ENCODE measurements at places on chromosomes 1 and 21.

GRCh38 chr1:168348146-168348709, 67.6 kb downstream of the TBX19 start:
- DNase-seq: no peak

GRCh38 chr1:91501971-91502671, 1.5 kb downstream of the CDC7 start:
- no peak for DNase-seq

DNA sequence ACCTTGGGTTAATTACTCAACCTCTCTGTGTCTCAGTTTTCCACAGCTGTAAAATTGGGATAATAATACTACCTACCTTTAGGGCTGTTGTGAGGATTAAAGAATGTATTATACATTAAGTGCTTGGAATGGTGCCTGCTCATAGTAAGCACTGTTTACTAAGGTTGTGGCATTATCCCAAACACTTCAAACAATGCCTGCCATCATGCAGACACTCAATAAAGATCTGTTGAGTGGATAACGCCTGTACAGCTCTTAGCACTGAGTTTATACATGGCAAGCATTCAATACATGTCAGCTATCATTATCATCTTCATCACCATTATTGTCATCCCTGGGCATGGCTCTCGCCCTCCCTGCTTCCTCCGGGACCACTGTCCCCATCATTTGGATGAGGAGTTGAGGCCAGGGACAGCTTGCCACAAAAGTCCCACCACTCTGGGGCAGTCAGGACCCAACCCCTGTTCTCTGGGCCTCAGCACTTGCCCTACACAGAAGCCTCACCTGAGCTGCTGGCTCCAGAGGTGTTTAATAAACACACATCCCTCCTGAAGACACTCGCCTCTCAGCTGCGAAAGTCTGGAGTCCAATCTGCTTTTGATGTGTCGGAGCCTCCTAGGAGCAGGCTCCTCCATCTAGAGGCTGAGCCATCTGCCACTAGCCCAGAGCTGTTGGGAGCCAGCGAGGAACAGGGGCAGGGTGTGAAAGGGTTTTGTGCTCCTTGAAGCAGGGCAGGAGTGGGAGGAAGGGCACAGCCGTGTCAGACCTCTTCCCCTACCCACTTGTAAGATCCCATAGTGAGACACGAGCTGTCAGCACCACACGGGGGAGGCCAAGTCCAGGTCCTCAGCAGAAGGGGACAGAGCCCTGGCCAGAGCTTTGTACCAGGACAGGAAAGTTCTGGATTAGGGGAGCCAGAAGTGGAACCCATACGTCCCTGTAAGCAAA, 80.9 kb upstream of the ZC3H12A start:
- DNase-seq: no peak

- no peak for DNase-seq
Observed at GRCh38 chr1:44630116-44630515, 44.2 kb downstream of the TMEM53 start.

- no peak for DNase-seq
Observed at GRCh38 chr1:53545663-53546408, 86.6 kb downstream of the DMRTB1 start.

DNA sequence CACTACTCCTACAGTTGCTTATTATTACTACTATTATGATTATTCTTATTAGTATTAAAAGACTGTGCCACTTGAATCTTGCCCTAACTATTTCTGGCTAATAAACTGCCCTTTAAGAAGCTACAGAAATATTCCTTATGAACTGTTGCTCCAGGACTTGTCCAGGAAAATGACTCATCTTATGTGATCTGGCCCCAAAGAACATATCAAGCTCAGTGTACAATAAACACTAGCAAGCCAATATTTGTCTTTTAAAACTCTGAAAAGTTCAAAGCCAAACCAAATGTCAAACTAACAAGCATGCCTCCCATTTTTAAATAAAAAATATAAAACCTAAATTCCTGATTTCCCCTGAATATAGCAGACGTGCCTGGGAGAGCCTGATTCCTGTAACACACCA, 88.7 kb upstream of the SIM2 start:
- DNase-seq: no peak

DNA sequence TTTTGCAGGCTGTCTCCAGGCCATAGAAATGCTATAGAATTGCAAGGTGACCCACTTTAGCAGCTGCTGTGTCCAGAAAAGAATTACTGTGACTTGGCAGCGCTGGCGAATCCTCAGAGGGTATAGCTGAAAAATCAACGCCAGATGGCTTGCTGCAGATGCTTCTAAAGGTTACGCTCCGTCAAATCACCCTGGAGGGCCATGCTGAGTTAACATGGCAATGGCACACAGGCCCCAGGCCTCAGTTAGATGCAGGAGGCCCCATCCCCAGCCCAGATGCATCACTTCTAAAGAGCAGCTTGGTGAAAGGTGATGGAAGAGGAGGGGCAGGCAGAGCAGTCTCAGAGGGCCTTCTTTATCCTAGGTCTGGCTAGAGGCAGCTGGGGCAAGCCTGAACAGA, 18.0 kb downstream of the KIAA1614 start:
- no peak for DNase-seq

GRCh38 chr1:72634946-72635345, 352.6 kb upstream of the NEGR1 start:
- no peak for DNase-seq

DNA sequence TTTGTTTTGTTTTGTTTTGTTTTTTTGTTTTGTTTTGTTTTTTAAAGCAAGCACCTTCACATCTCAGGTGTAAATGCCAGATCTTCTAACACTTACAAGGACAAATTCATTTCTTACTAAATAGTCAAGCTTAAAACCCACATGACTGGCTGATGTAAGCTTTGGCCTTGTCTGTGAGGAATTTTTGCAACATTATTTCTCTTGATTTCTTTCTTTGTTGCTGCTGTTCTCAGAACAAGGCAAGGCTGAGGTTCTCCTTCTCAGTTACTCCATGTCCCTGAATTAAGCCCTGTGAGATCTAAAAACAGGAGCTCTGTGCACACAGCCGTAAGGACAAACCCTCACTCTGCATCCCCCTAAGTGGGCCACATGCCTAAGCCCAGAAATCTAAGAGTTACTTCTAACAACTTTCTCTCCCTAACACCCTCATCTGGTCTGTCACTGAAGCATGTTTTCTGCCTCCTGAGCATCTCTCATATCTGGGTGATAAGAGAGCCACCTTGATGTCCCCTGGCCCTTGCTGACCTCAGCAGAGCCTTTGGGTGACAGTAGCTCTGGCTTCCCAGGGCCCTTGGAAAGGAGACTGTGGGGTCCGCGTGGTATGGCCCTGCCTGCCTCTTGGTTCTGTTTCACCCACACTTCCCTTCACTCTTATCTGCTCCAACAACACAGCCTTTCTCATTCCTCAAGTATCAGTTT, 81.2 kb upstream of the HOOK1 start:
- no peak for DNase-seq

DNA sequence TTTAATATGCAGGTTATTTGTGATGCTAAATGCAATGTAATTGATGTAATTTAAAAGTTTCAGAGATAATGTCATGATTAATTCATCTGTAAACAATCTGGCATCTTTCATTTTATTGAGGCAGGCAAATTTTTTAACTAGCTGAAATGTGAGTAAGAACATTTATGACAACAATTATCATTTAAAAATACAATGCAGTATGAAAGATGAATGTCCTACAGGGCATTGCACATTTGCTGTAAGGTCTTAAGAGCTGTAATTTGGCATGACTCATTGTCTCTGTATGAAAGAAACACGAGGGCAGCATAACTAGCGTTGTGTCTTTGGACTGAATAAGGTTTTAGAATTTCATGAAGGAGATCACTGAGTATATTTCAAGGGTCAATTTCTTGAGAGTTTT, 642.8 kb downstream of the PLA2G4A start:
- no peak for DNase-seq

GRCh38 chr1:209349363-209350308, 233.9 kb upstream of the CAMK1G start:
- DNase-seq: no peak

DNA sequence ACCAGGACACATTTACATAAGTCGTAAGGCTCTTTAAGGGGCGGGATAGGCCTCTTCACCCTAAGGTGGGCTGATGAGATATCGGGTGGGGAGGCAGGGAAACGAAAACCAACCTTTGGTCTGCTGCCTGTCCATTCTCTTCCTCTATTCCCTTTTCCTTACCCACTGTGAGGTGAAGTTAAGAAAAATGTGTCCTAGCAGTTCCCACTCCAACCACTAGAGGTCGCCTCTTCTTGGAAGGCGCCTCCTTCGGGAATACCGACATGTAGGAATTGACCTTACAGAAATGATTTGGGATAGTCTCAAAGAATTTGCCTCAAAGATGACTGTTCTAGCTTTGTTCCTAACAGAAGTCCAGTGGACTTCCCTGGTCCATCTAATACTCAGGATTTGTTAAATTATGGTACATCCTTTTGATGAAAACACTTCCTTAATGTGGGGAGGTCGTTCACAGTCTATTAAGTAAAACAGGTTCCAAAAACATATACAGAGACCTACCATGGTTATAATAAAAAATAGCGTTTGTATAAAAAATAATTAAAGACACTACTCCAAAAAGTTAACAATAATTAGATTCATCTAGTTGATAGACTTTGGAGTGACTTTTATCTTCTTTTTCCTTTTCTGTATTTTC, 14.1 kb downstream of the AZIN2 start:
- no peak for DNase-seq
